ENCODE measurements at places on chromosomes 2 and 18. TPM values are rescaled to one million over a fixed set of nuclear protein-coding genes. Genes with fewer than 3 reads are reported as not detected.

DNA sequence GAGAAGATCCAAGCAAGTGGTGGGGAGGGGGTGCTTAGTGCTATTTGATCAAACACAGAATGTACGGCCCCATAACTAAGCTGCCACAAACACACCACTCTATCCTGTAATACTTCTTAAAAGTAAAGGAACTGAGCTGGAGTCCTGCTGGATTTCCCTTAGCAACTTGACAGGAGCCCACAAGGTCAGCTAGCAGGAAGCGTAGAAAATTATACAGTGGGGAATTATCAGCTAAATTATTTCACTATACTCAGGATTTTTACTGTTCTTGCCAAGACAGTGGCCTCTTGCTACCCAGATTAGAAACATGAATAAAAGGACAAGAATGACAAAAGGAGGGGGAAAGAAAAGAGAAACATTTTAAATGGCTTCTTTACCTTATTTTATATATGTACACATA is 217.1 kb downstream of the ZNF521 start:
- no peaks in the 10 kb centered on the region for H3K27me3 ChIP-seq
- no peak for DNase-seq
- H3K4me1 ChIP-seq, result no peaks in the 10 kb centered on the region

GRCh38 chr2:44829771-44830170 is 111.7 kb upstream of the SIX3 start:
- H3K27ac ChIP-seq, result no peak overlapping the region
- no peak for DNase-seq
- H3K27me3 ChIP-seq, result no peaks in the 10 kb centered on the region
- no peaks in the 10 kb centered on the region for H3K36me3 ChIP-seq
- no peaks in the 10 kb centered on the region for H3K4me1 ChIP-seq
- H3K4me3 ChIP-seq, result no peak overlapping the region

DNA sequence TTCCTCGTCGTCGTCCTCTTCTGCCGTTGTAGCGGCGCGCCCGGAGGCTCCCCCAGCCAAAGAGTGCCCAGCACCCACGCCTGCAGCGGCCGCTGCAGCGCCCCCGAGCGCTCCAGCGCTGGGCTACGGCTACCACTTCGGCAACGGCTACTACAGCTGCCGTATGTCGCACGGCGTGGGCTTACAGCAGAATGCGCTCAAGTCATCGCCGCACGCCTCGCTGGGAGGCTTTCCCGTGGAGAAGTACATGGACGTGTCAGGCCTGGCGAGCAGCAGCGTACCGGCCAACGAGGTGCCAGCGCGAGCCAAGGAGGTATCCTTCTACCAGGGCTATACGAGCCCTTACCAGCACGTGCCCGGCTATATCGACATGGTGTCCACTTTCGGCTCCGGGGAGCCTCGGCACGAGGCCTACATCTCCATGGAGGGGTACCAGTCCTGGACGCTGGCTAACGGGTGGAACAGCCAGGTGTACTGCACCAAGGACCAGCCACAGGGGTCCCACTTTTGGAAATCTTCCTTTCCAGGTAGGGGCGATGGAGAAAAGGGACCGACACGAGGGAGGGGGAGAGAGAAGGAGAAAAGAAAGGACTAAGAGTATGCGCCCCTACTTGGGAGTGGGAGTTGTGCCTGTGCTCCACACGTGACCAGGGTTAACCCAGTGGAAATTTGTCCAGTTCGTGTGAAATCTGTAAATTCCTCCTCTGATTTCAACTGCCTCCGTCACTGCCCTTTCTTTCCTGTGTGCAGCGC is 800 bp downstream of the HOXD13 start:
- H3K27me3 ChIP-seq, result peaks cover 67% of the 10 kb centered on the region
- DNase-seq, result no peak
- H3K4me3 ChIP-seq, result peak overlapping the region; percentile 14
- peaks cover 21% of the 10 kb centered on the region for H3K4me1 ChIP-seq
- no peak overlapping the region for H3K27ac ChIP-seq

MAPRE2 gene
- total RNA-seq, result 29.8 TPM

TUBA4B gene
- 0.83 TPM for total RNA-seq

- no peaks in the 10 kb centered on the region for H3K27me3 ChIP-seq
- no peaks in the 10 kb centered on the region for H3K36me3 ChIP-seq
- DNase-seq, result no peak
- no peak overlapping the region for H3K4me3 ChIP-seq
These were observed 114.2 kb downstream of the RTP5 start for GRCh38 chr2:241983571-241984270.

- no peaks in the 10 kb centered on the region for H3K4me1 ChIP-seq
- no peaks in the 10 kb centered on the region for H3K36me3 ChIP-seq
- no peak for DNase-seq
These were observed 139.4 kb upstream of the CDCA7 start for GRCh38 chr2:173215316-173215715.

DNA sequence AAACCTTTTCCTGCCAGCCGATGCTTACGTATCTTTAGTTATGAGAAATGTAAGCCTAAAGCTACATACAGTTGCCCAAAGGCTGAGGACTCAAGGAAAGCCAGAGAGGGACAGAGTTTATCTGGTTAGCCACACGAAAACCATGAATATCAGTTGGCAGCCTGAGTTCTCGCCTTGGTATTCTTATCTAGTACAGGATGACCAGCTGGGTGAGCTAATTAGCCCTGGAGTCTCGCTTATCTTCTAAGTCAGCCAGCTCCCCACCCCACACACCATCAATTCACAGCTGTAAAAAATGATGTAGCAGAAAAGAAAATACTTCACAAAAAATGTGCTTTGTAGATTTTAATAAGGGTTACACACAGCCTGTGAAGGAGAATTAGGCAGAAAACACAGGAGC is 617.5 kb upstream of the SOX11 start:
- no peaks in the 10 kb centered on the region for H3K4me1 ChIP-seq
- no peak for DNase-seq
- H3K27ac ChIP-seq, result no peak overlapping the region
- no peak overlapping the region for H3K4me3 ChIP-seq
- no peaks in the 10 kb centered on the region for H3K27me3 ChIP-seq

- no peaks in the 10 kb centered on the region for H3K36me3 ChIP-seq
- peaks cover 30% of the 10 kb centered on the region for H3K27me3 ChIP-seq
- no peak overlapping the region for H3K4me3 ChIP-seq
- no peak overlapping the region for H3K27ac ChIP-seq
- peaks cover 20% of the 10 kb centered on the region for H3K4me1 ChIP-seq
These were observed 3.1 kb downstream of the EGR4 start for GRCh38 chr2:73290049-73290839.

GRCh38 chr2:58535182-58535581 is 294.1 kb upstream of the FANCL start:
- no peaks in the 10 kb centered on the region for H3K4me1 ChIP-seq
- H3K4me3 ChIP-seq, result no peak overlapping the region
- DNase-seq, result no peak
- H3K27me3 ChIP-seq, result no peaks in the 10 kb centered on the region
- no peak overlapping the region for H3K27ac ChIP-seq

DNA sequence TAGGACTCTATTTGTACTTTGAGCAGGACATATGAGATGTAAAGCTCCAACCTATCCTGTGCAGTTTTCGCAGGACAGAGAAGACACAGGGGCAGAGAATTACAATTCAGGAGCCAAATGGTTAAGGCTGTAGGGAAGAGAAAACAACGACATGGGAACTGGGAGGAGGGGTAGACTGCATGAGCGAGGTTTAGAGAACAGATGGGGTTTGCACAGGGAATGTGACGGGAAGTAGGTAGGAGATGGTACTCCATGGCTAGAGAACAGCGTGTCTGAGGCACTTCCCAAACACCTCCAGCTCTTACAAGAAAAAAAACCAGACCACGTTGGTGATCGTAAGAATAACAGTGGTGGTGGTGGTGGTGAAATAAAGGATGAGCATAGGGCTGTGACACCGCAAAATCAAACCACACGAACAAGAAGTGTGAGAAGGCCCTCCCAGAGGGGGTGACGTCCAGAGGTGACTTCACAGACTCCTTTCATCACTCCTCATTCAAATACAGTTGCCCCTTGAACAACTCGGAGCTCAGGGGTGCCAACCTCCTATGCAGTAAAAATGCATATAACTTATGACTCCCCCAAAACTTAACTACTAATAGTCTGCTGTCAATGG is 92.7 kb downstream of the FARSB start:
- no peak for DNase-seq
- no peaks in the 10 kb centered on the region for H3K27me3 ChIP-seq
- no peak overlapping the region for H3K27ac ChIP-seq
- H3K4me1 ChIP-seq, result no peaks in the 10 kb centered on the region
- no peaks in the 10 kb centered on the region for H3K36me3 ChIP-seq
